Stimulated activated CD8-positive, alpha-beta memory T cell treated with anti-CD3 and anti-CD28 coated beads, Interleukin-15, amount 100 ng/mL, for 4 hours (primary cell): ENCODE measurements at places on chromosomes 1 and 21.

DNA sequence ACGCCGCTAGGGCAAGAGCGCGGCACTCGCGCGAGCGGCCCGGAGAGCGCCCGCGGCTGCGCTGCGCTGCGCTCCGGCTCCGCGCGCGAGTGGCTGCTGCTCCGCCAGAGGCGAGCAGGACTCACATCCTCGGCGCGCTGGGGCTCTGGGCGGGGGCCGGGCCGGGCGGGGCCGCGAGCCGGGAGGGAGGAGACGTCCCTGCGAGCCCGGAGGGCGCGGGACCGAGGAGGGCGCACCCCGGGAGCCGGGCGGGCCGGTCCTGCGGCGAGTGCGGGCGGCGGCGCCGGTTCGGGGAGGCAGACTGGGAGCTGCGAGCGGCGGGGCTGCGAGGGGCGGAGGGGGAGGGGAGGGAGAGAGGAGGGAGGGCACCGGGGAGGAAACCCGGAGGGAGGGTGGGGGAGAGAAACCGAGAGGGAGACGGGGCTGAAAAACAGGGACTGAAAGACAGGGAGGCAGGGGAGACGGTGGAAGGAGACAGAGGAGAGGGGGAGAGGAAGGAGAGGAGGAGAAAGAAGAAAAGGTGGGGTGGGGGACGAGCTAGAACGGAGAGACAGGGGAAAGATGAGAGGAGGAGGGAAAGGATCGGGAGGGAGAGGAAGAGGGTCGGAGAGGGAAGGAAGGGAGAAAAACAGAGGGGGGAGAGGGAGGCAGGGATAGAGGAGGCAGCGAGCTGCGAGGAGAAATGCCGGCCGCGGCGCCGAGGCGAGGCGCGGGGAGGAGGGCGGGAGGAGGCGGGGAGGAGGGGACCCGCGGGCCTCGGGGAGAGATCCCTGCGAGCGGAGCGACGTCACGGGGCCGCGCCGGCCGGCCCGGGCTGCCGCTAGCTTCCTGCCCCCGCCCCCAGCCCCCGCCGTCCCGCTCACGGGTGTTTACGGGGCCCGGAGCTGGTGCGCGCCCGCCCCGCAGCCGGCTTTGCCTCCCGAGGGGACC, at the start of gene CAMK2N1:
CAMK2N1 (minus strand) TSS at position 684 of the 930 bp plus-strand sequence. CDS start 831 bp downstream, outside the sequence.
- peak; percentile 50 for DNase-seq

DNA sequence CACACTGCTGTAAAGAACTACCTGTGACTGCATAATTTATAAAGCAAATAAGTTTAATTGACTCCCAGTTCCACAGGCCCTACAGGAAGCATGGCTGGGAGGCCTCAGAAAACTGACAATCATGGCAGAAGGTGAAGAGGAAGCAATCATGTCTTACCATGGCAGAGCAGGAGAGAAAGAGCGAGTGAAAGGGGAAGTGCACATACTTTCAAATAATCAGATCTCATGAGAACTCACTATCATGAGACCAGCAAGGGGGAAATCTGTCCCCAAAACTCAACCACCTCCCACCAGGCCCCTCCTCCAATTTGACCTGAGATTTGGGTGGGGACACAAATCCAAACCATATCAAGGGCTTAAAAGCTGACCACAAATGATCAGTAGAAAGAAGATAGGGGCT, 493.2 kb downstream of the PTPRC start:
- no peak for DNase-seq

DNA sequence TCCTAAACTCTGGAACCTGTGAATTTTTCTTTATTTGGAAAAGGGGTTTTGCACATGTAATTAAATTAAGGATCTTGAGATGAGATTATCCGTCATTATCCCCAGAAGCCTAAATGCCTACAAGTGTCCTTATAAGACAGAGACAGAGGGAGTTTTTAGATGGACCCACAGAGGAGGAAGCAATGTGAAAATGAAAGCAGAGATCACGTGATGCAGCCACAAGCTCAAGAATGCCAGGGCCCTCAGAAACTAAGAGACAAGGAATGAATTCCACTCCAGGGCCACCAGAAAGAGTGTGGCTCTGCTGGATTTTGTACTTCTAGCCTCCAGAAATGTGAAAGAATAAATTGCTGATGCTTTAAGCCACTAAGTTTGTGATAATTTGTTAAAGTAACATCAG, 183.6 kb upstream of the UBE2U start:
- DNase-seq = no peak

GRCh38 chr1:208135354-208135753, 108.8 kb downstream of the PLXNA2 start:
- no peak for DNase-seq

- no peak for DNase-seq
These were observed 10.2 kb downstream of the EEIG2 start for GRCh38 chr1:108570128-108570527.

GRCh38 chr1:246602194-246602593, 35.9 kb downstream of the CNST start:
- DNase-seq = no peak

GRCh38 chr1:158806916-158807536, 24.1 kb upstream of the MNDA start:
- DNase-seq = no peak

GRCh38 chr1:204176049-204176448, 9.9 kb upstream of the REN start:
- no peak for DNase-seq

DNA sequence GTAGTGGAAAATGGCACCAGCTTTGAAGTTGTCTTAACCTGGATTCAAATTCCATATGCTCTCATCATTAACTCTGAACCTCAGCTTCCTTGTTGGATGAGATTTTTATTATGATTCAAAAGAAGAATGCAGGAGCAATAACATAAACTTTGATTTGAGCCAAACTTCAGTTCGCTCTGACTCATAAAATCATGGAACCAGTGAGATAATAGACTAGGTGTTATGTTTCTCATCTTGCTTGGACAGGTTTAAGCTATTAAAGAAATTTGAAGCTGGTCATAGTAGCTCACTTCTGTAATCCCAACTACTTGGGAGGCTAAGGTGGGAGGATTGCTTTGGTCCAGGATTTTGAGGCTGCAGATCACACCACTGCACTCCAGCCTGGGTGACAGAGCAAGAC, 172.8 kb downstream of the CLEC20A start:
- no peak for DNase-seq

GRCh38 chr1:98176414-98176813, 255.6 kb upstream of the DPYD start:
- DNase-seq = no peak

GRCh38 chr1:28518745-28519341, 13.0 kb downstream of the RCC1 start:
- DNase-seq = no peak

DNA sequence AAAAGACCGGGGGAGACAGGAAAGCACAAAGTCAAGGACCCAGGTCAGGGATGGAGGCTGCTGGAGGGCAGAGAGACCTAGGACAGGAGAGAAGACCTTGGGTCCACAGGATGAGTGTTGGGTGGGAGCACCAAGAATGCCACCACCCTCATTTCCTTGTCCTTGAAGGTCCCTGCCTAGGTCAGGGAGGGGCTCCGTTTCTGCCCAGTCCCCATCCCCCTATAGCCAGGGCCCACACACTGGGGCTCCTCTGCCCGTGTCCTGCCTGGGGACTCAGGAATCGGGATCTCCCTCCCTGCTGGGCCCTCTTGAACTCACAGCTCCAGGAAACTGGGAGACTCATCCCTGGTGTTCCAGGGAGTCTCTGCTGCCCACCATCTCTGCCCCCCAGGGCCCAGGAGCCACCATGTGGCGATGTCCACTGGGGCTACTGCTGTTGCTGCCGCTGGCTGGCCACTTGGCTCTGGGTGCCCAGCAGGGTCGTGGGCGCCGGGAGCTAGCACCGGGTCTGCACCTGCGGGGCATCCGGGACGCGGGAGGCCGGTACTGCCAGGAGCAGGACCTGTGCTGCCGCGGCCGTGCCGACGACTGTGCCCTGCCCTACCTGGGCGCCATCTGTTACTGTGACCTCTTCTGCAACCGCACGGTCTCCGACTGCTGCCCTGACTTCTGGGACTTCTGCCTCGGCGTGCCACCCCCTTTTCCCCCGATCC, 584 bp downstream of the TINAGL1 start:
- no peak for DNase-seq

GRCh38 chr1:200374569-200375295, 35.1 kb downstream of the ZNF281 start:
- DNase-seq = no peak

GRCh38 chr1:172401892-172402291, 18.6 kb upstream of the C1orf105 start:
- DNase-seq = no peak

GRCh38 chr1:29532751-29533150, 296.4 kb downstream of the PTPRU start:
- DNase-seq = no peak
